ENCODE measurements at places on chromosomes 4 and X.

DNA sequence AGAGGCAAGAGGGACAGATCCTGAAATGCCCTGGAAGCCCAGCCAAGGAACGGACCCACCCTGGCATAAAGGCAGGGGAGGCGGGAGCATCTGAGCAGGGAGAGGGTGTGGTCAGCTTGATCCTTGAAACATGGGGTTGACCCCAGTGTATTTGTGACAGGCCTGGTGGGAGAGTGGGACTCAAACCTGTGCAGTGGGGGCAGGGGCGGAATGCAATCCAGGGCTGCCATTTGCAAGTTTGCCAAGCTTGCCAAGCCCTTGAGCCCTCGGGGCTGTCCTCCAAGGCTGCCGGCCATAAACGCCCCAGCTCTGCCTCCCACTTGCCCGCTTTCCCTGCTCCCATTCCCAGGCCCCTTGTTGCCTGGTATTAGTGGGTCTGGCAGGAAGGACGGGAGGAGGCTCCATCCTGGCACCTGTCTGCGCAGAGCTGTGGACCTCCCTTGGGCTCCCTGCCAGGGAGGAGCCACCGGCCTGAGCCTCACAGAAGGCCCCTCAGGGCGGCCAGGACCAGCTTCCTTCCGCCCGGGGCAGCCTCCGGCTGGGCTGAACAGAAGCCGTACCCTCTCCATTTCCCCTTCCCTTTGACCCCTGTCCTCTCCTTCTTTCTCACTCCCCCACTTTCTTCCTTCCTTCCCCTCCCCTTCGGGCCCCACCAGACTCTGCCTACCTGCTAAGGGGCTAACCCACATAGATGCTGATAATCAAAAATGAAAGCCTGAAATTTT, 661 bp downstream of the S100P start:
- DNase-seq, result no peak

GRCh38 chr4:158788516-158788915, 19.7 kb downstream of the FNIP2 start:
- DNase-seq, result no peak

DNA sequence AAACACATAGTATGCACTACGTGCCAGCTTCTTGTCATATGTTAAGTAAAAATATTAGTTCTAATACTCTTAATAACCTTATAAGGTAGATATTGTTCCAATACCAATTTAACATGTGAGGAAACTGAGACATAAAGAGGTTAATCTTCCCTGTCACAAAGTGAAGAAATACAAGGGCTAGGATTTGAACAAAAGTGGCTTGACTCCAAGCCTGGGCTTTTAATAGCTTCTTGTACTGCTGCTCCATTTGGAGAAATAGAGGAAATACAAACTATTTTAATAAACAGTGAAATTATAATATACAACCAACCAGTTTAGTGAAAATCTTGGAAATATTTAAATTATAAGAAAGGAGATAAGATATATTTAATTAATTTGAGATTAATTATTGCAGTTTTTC, 33.2 kb downstream of the TLL1 start:
- DNase-seq, result no peak

- no peak for DNase-seq
Observed at GRCh38 chrX:118855681-118856310, 32.2 kb downstream of the ZCCHC12 start.

DNA sequence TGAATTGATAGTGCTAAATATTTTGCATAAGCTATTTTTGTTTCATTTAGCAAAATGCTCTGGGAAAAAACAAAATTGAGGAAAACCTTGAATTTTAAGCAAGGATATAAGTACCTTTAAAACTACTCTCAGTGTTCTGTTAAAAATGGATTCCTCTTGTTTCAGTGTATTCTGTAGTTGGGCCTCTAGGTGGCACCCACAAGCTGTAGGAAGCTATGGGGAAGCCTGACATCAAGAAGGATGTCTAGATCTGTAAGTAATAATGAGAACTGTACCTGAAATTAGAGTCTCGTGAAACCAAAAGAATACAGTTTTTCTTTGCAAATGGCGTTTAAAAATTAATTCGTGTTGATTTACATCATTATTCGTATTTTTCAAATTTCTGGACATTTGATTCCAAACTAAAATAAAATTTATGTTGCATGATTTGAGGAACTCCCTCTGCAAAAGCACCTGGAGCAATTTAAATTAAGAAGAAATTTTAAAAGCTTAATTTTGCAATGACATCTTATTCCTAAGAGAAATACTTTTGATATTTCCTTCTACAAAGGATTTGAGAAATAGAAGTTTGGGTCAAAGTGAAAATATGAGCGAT, 51.2 kb downstream of the TMPRSS11E start:
- DNase-seq, result peak; percentile 1

GRCh38 chr4:54657551-54658251, at the start of gene KIT:
TSS of gene KIT (plus strand) at chr4:54657957. CDS start at chr4:54658015, 58 bp downstream.
- DNase-seq, result no peak

DNA sequence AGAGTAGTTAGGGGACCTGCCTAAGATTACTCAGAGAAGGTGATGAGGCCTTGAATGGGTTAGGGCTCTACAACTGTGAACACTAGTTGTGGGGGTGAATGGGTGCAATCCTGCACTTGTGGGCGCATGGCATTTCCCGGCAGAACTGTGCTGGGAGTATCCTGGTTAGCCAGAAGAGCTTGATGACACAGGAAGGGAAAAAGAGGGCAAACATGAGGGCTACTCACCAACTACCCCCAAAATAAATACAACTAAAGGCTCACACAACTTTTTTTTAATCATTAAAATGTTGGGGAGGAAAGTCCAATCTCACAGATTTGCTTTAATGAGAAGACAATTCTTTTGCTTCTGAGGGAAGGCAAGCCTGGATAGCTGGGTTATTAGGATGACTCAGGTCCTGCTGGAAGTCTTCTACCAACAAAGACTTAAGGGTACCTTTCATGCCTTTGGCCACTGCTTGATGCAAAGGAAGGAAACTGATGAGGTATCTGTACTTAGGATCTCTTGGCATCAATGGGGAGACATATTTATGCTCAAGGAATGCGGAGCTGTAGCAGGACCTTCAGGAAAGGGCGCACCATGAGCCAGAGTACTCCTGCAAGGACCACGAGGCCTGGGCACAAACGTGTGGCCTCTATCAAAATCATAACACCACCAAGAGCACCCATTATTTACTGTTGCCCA, 2.6 kb downstream of the PHKA2 start:
- no peak for DNase-seq

GRCh38 chr4:152503653-152504290, 32.1 kb downstream of the FBXW7 start:
- no peak for DNase-seq

DNA sequence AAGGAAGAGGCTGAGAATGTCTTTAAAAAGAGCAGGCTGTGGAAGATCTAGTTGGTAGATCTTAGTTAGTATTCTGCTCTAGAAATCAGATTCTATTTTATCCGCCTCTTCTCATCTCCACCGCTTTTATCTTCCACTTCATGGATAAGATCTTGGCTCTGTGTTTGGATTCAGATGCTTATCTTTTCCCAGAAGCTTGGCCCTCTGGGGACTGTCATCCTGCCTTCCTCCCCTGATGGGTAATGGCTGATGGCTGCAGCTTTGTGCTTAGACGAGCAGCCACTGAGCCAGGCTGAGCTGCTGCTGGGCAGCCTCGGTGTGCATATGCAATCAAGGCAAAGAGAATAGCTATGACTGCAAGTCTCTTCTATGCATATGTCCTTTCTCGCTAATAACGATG, 23.5 kb downstream of the TRIML1 start:
- DNase-seq, result no peak

DNA sequence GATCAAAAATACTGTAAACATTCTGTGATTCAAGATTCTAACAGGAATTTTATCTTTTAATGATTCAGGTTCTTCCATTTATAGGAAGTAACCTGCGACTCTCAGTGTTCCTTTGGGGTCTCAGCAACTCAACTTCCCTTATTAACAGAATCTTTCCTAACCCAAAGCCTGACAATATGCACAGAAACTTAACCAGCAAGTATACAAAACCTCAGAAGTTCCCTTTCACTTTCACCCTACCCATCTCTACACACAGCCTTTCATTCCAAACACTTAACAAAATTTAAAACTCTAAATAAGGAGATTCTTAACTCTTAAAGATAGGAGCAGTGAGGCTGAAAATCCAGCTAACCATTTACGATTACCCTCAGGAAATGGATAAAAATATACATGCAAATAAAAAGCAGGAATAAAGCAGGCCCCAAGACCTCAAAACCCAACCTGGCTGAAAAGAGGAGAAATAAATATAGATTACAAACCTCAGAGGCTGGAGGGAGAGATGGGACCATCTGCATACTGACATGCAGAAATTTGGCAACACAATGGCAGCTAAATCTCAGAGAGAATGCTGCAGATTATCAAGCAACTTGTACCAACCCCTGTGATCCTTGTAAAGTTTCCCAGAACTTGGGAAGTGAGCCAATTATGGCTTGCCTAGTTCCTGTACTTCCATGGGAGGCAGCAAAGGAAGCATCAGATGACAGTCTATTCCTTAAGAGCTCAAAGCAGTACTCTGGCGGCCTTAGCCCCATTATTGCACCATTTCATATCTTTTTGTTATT, 101.0 kb downstream of the ATP11C start:
- no peak for DNase-seq

- DNase-seq, result no peak
Observed at GRCh38 chr4:169305173-169305572, 34.4 kb upstream of the SH3RF1 start.

DNA sequence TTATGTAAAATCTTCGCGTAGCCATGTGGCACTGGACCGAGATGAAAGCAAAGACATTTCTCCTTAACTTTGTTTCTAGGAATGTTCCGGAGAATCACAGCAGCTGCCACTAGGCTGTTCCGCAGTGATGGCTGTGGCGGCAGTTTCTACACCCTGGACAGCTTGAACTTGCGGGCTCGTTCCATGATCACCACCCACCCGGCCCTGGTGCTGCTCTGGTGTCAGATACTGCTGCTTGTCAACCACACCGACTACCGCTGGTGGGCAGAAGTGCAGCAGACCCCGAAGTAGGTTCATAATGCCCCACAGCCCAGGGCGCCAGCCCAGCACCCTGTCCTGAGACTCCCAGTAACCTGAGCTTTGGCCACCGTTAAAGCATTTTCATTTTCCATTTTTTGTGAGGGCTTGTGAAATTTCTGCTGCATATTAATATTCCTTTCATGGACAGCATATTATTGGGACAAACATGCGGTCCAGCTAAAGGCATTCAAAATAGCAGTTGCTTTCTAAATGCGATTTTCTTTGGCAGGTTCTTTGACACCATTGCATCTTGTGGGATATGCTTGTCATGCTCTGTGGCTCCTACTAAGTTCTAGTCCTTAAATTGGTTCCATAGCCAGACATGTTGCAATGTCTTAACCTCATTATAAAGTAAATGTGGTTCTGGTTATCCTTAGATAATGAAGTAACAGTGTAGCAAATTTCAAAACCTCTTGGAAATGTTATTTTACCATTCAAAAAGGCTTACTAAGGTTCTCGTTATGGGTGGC, 49.1 kb upstream of the MSANTD1 start:
- DNase-seq, result no peak

DNA sequence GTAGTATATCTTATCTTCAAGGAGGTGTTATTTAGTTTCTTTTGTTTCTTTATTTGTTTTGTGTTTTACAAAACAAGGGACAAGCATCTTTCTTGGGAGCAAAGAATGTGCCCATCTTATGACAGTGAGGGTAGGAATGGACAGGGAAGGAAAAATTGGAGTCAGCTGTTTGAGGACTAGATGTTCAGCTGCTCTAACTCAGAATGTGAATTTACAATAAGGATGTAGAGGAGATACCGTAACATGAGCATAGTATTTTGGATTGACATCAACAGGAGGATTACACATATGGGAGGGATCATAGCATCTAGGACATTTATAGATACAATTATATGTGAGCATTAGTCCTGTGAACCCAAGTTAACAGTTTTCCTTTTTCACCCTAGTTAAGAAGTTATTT, 89.0 kb upstream of the GK2 start:
- no peak for DNase-seq

GRCh38 chrX:96713303-96713702, 28.7 kb downstream of the DIAPH2 start:
- peak; percentile 52 for DNase-seq

DNA sequence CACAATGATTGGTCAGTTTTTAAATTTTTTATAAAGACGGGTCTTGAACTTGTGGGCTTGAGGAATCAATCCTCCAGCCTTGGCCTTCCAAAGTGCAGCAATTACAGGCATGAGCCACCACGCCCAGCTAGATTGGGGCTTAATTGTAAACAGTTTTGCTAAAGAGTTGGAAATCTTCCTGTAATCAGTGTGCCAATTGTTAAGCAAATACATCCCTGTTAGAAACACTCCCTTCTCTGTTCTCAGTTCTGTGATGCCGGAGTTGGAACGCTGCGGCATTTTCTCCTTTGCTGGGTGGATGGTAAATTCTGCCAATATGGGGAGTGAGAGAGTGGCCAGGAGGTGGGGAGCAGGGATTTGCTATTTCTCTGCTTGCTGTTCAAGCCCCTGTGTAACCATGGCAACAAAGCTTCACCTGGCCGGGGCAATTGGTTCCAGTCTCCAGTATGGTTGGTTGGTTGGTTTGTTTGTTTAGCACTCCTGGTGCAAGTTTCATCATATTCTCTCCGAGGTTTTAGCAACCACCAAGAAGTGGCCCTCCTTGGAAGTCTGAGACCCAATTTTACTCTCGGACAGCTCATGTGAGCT, 3.0 kb upstream of the SPATA4 start:
- DNase-seq, result no peak

- no peak for DNase-seq
Observed at GRCh38 chr4:109383823-109384222, 49.8 kb upstream of the SEC24B start.

- DNase-seq, result no peak
Observed at GRCh38 chr4:165828928-165829327, 44.1 kb upstream of the TLL1 start.

DNA sequence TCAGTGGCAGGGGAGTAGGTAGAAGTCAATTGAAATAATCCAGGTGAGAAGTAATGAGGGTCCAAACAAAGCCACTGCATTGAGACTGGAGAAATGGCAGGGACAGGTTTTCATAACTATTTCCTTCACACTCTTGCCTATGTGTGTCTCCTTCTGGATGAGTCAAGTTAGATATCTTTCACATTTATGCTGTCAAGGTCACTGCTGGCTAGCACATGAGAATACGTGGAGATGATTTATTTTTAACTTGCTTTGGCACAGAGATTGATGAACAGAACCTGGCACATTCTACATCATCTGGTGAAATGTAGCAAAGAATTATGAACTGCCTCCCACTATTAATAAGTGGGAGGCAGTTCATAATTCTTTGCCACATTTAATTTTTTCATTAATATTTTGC, 66.7 kb upstream of the BOD1L1 start:
- DNase-seq, result no peak

GRCh38 chr4:36785973-36786372, 458.6 kb upstream of the NWD2 start:
- DNase-seq, result peak; percentile 69

DNA sequence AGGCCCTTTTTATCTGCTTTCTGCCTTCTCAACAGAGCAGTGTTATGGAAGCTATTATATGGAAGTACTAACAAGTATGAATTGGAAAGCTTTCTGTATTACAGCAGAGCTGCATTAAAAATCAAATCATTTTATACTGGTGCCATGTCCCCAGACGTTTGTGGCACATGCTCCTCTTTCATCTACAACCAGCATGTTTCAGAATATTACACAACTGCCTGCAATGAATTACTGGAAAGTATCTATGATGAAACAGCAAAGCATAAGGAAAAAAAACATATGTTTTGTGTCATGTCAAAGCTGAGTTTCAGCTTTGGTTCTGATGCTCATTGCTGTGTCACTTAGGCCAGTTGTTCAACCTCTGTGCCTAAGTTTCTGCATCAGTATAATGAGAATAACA, 576.8 kb downstream of the GBA3 start:
- no peak for DNase-seq
